ENCODE measurements at places on chromosomes 2 and 18.

DNA sequence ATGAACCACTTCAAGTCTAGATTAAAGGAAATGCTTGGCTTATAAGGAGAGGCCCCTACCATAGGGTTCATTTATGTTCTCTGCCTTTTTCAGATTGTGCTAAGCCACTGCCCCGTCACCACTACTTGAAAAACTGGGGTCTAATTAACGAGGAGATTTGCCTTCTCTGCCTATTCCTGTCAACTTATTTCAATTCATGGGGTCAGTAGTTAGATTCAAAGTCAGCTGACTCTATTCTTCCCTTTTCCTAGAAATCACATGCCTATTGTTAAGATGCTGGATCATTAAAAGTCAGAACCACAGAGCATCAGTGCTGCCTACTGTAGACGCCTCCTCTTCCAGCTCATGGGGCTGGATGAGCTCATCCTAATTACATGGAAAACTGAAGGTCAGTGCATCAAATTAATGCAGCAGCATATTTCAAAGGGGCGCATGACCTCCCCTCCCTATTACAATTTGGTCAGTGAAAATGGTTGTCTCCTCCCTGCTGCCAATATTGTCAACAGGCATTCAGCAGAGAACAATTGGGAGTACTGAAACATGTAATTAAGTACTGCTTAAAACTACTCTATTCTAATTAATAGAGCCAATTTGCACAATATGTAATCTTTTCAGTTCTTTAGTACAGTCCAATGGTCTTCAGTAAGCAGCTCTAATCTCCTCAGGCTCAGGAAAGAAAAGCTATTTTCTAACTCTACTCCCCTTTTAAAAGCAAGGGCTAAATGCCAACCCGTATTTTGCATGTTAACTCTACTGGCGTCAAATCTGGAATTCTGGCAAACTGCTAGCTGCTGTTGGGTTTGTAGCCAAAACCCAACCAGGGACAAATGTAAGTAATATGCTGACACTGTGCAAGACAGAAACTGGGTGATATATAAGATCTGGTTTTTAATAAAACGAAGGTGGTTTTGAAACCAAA is 117.4 kb upstream of the ITGB6 start:
- DNase-seq = no peak

GRCh38 chr2:12289120-12289802 is 427.5 kb upstream of the TRIB2 start:
- no peak for DNase-seq

GRCh38 chr2:15828576-15828975 is 111.8 kb upstream of the MYCN start:
- DNase-seq = no peak

GRCh38 chr2:226740039-226740648 is 59.5 kb downstream of the IRS1 start:
- DNase-seq = no peak

- no peak for DNase-seq
These were observed 442.7 kb upstream of the MEIS1 start for GRCh38 chr2:65992198-65992554.

GRCh38 chr2:170235860-170236679 is 58.1 kb downstream of the MYO3B start:
- peak; percentile 49 for DNase-seq

DNA sequence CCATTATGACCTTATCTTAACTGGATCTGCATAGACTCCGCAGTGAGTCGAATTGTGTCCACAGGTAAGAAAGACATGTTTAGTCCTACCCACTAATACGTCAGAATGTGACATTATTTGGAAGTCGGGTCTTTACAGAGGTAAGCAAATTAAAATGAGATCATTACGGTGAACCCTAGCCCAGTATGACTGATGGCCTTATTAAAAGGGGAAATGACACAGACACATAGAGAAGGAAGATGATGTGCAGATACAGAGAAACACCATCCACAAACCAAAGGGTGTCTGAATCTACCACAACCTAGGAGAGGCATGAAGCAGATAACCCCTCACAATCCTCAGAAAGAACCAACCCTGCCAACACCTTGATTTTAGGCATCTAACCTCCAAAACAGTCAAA is 135.6 kb downstream of the GALNT1 start:
- DNase-seq = no peak
